ENCODE measurements at places on chromosomes 3 and 15. TPM values are rescaled to one million over a fixed set of nuclear protein-coding genes. Genes with fewer than 3 reads are reported as not detected.

The TFDP2 gene
- total RNA-seq: 69.2 TPM

The CPLX3 gene
- not detected for total RNA-seq

The MESP2 gene
- not detected for total RNA-seq

The RASGRF1 gene
- 0.14 TPM for total RNA-seq

- no peak for DNase-seq
- no peak overlapping the region for H3K4me3 ChIP-seq
- H3K4me1 ChIP-seq: no peaks in the 10 kb centered on the region
- H3K27ac ChIP-seq: no peak overlapping the region
Measured at GRCh38 chr15:92749216-92749615, 93.6 kb upstream of the FAM174B start.

DNA sequence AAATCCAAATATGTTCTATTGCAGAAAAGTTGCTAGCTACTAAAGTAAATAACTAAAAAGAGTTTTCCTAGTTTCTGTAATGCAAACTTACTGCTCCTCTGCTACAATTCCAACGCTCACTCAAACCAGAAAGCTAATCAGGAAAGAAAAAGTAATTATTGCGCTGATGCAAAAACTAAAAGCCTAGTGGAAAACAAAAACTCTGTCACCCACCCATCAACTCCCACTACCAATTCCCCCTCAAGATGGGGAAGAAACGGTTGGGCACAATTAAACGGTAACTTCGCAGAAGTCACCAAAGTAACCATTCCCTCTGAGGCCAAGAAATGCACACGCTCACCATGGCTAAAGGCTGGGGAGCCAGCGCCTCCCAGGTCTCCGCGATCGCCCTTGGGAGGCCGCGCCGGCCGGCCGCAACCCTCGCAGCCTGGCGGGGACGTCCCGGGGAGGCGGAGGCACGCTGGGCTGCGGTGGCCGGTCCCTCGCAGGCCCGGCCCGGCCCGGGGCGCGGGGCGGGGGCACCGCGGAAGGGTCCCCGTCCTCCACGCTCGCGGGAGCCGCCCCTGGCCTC is 684 bp downstream of the SLTM start:
- peaks cover 12% of the 10 kb centered on the region for H3K4me1 ChIP-seq
- peak overlapping the region; percentile 85 for H3K4me3 ChIP-seq
- no peaks in the 10 kb centered on the region for H3K27me3 ChIP-seq
- H3K27ac ChIP-seq: peak overlapping the region; percentile 100
- no peak for DNase-seq
- peaks cover 15% of the 10 kb centered on the region for H3K36me3 ChIP-seq

DNA sequence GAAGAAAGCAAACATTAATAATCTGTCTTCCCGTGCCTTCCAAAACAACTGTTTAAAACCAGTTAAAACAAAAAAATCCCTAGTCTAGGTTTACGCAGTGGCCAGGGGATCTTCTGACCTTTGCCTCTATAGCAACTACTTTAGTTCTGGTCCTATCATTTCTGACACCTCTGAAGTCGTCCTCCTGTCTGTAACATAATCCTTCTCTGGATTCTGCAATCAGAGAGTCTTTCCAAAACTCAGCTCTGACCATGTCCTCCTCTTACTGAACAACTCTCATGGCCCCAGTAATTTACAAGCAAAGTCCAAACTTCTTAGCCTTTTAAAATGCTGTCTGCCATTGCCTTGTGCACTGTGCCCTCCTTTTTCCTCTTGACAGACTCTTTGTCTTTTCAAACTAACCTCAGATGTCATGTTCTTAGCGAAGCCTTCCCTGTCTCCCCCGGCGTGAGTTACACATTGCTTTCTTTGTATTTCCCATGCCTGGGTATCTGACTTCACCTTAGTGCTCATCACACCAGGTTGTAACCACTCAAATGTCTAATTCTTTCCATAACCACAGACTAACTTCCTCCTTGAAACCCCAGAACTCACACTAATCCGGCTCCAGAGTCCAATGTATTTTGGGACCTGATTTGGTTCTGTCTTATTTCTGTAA is 105.2 kb upstream of the BNIP2 start:
- peaks cover 57% of the 10 kb centered on the region for H3K27me3 ChIP-seq
- H3K27ac ChIP-seq: no peak overlapping the region
- no peak for DNase-seq
- no peaks in the 10 kb centered on the region for H3K4me1 ChIP-seq
- H3K36me3 ChIP-seq: no peaks in the 10 kb centered on the region
- H3K4me3 ChIP-seq: no peak overlapping the region

- peaks cover 59% of the 10 kb centered on the region for H3K4me1 ChIP-seq
- H3K27me3 ChIP-seq: no peaks in the 10 kb centered on the region
- peak overlapping the region; percentile 88 for H3K27ac ChIP-seq
- no peak overlapping the region for H3K4me3 ChIP-seq
- no peak for DNase-seq
Measured at GRCh38 chr15:70320482-70320881, 222.8 kb upstream of the TLE3 start.

DNA sequence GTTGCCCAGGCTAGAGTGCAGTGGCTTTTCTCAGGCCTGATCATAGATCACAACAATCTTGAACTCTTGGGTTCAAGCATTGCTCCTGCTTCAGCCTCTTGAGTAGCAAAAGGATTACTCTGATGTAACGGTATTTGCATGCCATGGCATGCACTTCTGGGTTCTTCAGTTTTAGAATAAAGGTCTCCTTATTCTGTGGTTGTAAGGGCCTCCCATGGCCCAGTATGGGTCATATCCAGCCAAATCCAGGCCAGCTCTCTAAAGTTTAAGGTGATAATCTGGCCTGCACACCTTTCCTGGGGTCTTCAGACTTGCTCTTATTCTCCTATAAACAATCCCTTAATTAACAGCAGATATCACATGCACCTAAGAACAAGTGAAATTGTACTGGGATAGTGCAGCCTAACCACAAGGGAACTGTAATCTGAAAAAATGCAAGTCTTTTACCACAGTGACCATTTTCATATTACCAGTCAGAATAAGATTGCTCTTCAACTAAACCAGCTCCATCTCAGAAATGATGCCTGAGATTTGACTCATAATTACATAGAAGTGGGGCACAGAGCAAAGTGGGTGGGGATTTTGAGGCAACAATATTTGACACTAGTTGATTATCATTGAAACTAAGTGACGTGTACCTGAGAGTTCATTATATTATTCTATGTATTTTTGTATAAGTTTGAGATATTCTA is 25.4 kb downstream of the COMMD2 start:
- no peaks in the 10 kb centered on the region for H3K4me1 ChIP-seq
- H3K36me3 ChIP-seq: no peaks in the 10 kb centered on the region
- peaks cover 3% of the 10 kb centered on the region for H3K27me3 ChIP-seq
- no peak overlapping the region for H3K27ac ChIP-seq
- H3K4me3 ChIP-seq: no peak overlapping the region
- no peak for DNase-seq

GRCh38 chr15:25706176-25706955 is 156.8 kb downstream of the ATP10A start:
- H3K4me1 ChIP-seq: no peaks in the 10 kb centered on the region
- H3K36me3 ChIP-seq: no peaks in the 10 kb centered on the region
- no peak overlapping the region for H3K27ac ChIP-seq
- no peaks in the 10 kb centered on the region for H3K27me3 ChIP-seq

- H3K27me3 ChIP-seq: no peaks in the 10 kb centered on the region
- no peak overlapping the region for H3K4me3 ChIP-seq
- no peak for DNase-seq
- no peaks in the 10 kb centered on the region for H3K36me3 ChIP-seq
Measured at GRCh38 chr15:57789225-57789624, 82.7 kb downstream of the POLR2M start.

- peaks cover 14% of the 10 kb centered on the region for H3K4me1 ChIP-seq
- no peak for DNase-seq
- H3K27ac ChIP-seq: no peak overlapping the region
- no peak overlapping the region for H3K4me3 ChIP-seq
Measured at GRCh38 chr3:36895496-36896409, 49.1 kb downstream of the TRANK1 start.

DNA sequence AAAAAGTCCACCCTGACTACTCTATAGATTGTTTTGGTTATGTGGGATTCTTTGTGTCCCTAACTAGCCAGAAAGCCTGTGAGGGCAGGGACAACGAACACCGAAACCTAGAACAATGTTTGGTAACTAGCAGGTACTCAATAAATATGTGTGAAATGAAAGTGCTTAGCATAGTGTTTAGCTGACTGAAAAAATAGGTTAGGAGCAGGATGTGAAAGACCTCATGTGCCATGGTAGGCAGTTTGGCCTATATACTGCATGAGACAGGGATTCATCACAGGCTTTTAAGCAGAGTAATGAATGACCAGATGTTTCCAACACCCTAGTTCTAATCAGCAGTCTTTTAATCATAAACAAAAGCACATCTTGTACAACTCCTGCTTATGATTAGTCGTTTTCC is 64.2 kb downstream of the MYO5A start:
- no peak overlapping the region for H3K4me3 ChIP-seq
- H3K27me3 ChIP-seq: no peaks in the 10 kb centered on the region
- no peak for DNase-seq
- H3K27ac ChIP-seq: peak overlapping the region; percentile 25
- no peaks in the 10 kb centered on the region for H3K4me1 ChIP-seq
- H3K36me3 ChIP-seq: no peaks in the 10 kb centered on the region

DNA sequence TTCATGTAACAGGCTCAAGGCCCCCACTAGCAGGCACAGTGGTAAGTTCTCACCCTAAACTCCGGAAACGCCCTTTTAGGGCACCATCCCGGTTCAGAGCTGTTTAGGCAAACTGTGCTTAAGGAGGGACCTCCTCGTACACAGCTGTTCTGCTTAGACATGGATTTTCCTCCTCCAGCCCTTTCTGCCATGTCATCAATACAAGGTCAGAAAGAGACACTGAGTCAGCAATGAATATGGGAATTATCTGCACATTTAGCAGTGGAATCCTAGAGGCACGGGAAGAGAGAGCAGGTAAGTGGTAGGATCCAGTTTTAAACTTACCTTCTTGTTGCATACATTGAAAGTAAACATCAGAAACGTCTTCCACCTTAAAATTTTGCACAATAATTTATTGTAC is 107.3 kb downstream of the KCNAB1 start:
- H3K27ac ChIP-seq: no peak overlapping the region
- no peaks in the 10 kb centered on the region for H3K27me3 ChIP-seq
- H3K36me3 ChIP-seq: no peaks in the 10 kb centered on the region
- DNase-seq: no peak
- no peaks in the 10 kb centered on the region for H3K4me1 ChIP-seq

- no peaks in the 10 kb centered on the region for H3K4me1 ChIP-seq
- no peak for DNase-seq
- no peaks in the 10 kb centered on the region for H3K36me3 ChIP-seq
- no peak overlapping the region for H3K27ac ChIP-seq
- H3K27me3 ChIP-seq: no peaks in the 10 kb centered on the region
Measured at GRCh38 chr15:98231696-98232440, 271.4 kb downstream of the ARRDC4 start.

GRCh38 chr3:114441386-114441785 is 147.6 kb downstream of the TIGIT start:
- H3K36me3 ChIP-seq: no peaks in the 10 kb centered on the region
- no peaks in the 10 kb centered on the region for H3K27me3 ChIP-seq
- no peak overlapping the region for H3K4me3 ChIP-seq

DNA sequence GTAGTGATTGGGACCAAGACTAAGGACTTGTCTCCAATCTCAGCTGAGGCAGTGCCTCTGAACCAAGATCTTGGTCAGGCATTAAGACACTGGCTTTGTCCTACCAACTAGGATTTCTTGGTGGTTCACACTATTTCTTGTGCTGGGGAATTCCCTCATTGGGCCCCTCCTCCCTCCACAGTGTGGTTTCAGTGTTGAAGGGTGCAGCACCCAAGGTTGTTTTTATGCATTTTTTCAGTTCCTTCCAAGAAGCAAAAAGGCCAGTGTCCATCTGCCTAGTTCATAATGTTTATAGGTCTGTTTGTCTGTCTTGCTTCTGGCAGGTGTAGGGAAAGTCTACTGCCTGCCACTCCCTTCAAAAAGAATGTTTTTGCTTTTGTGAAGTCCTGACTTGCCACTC is 10.6 kb upstream of the ITPKA start:
- no peaks in the 10 kb centered on the region for H3K36me3 ChIP-seq
- H3K4me1 ChIP-seq: peaks cover 22% of the 10 kb centered on the region
- no peak overlapping the region for H3K4me3 ChIP-seq
- peak overlapping the region; percentile 52 for H3K27ac ChIP-seq
- DNase-seq: no peak
- H3K27me3 ChIP-seq: no peaks in the 10 kb centered on the region

- H3K4me1 ChIP-seq: peaks cover 14% of the 10 kb centered on the region
- no peaks in the 10 kb centered on the region for H3K27me3 ChIP-seq
- DNase-seq: no peak
- H3K36me3 ChIP-seq: no peaks in the 10 kb centered on the region
Measured at GRCh38 chr3:36894914-36895313, 49.9 kb downstream of the TRANK1 start.

DNA sequence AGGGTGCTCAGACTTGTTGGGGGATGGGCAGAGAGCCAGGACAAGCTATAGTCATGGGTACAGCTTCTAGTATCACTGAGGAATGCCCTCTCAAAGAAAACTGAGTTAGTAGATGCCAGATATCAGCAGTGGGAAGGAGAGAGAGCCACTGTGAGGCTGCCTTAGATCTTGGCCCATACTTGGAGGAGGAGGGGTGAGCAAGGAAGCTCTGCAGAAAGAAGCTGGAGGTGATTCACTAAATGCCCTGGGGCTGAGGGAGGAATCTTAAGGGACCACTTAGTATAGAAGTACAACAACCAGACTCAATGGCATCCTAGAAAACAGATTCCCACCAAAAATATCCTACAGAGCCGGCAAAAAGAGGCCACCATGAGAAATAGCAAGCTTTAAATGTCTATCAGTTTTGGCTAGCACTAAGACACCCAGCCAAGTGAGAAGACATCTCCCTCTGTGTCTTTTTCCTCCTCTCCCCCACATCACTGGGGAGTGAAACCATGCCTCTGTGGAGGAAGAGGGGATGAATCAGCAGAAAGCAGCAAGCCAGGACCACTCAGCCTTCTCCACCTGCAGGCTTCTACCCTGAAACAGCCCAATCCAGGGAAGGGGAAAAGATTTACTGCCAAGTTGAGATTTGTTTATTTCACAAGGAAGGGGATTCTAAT is 282.5 kb upstream of the STT3B start:
- no peaks in the 10 kb centered on the region for H3K27me3 ChIP-seq
- no peaks in the 10 kb centered on the region for H3K4me1 ChIP-seq
- H3K4me3 ChIP-seq: no peak overlapping the region
- H3K27ac ChIP-seq: no peak overlapping the region
- no peaks in the 10 kb centered on the region for H3K36me3 ChIP-seq

DNA sequence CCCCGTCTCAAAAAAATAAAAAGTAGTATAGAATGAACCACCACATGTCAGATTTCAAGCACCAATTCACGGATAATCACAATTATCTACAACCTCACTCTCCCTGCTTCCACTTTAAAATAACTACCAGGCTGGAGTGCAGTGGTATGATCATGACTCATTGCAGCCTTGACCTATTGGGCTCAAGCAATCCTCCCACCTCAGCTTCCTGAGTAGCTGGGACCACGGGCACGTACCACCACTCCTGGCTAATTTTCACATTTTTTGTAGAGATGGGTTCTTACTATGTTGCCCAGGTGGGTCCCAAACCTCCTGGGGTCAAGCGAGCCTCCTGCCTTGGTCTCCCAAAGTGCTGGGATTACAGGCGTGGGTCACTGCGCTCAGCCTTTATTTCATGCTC is 38.1 kb upstream of the LDHAL6B start:
- DNase-seq: no peak
- H3K27ac ChIP-seq: no peak overlapping the region
- H3K27me3 ChIP-seq: no peaks in the 10 kb centered on the region
- H3K4me3 ChIP-seq: no peak overlapping the region
- H3K36me3 ChIP-seq: peaks cover 11% of the 10 kb centered on the region

All from transverse colon (tissue), 4 donors.